Stimulated activated CD4-positive, alpha-beta T cell treated with anti-CD3 and anti-CD28 coated beads, Interleukin-1b, Interleukin-23, amount 100 ng/mL, for 4 hours (primary cell): ENCODE measurements at places on chromosomes 2 and 18.

DNA sequence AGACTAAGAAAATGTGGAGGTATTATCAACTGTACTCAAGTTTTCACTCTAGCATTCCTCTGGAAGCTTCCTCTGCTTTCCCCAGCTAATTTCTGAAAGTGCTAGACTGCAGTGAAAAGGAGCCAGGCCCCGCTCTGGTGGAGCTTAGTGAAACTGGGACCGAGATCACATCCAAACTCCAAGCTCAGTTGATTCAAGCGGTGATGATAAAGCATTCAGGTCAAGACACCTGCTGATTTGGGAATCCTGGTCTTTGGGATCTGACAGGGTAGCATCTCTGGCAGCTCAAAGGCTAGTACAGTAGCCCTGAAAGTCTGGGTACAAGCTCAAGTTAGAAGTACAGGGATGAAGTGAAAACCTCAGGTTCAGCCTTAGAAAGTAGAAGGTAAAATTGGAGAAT is 120.2 kb upstream of the CRIM1 start:
- no peak for DNase-seq

- DNase-seq, result no peak
Measured at GRCh38 chr18:78713069-78713468, 266.5 kb upstream of the SALL3 start.

- no peak for DNase-seq
Measured at GRCh38 chr2:85702172-85702571, 8.0 kb downstream of the GNLY start.

GRCh38 chr2:206801418-206802189 is 36.2 kb downstream of the FASTKD2 start:
- DNase-seq, result no peak

DNA sequence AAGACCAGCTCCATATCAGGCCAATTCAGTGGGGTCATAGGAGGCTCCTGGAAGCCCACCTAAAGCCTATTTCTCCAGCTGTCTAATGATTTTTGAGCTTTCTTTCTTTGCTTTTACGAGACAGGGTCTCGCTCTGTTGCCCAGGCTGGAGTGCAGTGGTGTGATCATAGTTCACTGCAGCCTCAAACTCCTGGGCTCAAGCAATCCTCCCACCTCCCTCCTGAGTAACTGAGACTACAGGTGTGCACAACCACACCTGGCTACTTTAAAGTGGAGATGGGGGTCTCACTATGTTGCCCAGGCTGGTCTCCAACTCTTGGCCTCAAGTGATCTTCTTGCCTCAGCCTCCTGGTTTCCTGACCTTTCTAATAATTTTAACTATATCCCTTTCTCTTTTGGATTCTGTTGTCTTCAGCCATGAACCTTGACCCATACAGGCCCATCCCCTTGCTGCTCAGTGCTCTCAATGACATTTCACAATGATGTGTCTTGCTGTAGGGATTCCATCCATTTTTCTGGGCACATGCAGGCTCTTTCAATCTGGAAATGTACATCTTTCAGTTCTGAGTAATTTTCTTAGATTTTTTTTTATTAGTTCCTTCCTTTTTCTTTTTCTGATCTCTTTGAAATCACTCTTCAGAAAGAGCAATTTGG is 29.7 kb downstream of the GNLY start:
- no peak for DNase-seq

DNA sequence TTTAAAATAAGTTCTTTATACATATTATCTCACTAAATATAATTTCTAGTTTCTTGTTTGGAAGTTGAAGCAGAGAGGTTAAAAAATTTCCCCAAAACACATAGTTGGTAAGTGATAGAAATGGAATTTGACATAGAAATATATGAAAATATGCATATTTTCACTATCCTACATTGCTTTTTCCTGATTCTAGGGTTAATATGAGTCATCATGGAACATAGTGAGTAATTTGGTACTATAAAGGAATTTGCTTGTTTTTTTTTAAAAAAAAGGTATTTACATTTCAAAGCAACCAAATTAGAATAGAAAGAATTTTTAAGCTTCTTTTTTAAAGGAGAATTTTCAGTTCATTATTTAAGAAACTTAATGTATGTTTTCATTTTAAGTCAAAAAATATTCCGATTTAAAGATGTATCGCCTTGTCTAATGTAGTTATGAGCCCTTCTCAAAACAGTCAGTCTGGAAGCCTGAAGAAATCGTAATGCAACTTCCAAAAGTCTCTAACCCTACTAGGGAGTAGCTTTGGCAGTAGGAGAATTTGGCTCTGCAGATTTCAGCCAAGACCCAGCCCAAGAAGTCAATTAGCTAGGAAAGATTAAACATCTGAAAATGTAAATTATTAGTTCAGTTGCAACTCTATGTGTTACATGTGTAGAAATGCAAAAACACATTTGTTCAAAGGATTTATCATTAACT is 147.3 kb downstream of the RDH14 start:
- DNase-seq, result no peak

DNA sequence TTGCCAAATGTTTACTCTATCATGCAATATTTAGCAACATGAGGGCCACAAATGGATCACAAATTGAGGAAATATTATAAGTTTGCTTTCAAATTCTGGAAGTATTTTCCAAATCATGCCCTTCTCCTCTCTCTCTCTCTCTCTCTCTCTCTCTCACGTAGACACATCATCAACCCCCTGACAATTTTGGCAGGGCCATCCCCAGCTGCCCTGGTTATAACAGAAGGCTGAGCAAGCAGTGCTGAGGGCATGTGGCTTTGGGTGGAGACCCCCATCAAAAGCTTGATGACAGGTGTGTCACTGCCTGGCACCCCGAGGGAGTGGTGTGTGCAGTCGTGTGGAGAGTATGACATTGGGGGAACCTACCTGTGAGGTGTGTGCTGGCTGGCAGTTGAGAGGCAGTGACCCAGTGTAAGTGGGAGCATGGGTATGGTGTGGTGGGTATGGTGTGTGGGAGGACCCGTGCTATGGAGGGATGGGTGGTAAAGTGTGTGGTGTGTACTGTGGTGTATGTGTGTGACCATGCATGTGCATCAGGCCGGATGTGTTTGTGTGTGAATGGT is 224.5 kb downstream of the TTC32 start:
- DNase-seq, result no peak

DNA sequence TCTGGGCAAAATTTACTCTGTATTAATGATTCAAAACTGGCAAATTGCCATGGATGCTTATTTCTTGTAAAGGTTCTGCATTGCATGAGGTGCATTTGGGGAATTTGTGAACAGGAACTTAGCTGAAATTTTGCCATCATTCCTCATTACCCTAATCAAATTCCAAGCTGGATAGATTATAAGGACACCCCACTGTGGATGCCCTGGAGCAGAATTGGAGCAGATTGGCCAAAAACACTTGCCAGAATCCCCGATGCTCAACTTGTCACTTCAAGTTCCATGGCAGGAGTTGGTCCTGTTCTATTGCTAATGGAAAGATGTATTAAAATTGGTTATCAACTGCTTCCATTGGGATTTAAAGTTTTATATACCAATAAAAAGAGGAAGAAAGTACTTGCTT is 237.9 kb downstream of the CCDC102B start:
- DNase-seq, result no peak

DNA sequence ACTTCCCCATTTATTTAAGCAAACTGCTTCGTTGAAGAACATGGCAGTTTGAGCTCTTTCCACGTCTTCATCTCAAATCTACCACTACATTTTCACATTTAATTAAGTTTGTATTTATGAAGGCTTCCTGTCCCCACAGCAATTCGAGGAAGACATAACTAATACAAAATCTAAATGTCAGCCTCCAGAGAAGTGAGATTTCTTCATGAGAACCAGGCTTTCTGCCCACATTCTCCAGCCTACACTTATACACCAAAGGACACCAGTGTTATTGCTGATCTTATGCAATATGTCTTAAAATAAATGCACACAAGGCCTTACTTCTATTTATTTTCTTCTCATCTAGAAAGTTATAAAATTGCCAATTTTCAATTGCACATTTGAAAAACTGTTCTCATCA is 1209.3 kb upstream of the FAM98A start:
- no peak for DNase-seq

DNA sequence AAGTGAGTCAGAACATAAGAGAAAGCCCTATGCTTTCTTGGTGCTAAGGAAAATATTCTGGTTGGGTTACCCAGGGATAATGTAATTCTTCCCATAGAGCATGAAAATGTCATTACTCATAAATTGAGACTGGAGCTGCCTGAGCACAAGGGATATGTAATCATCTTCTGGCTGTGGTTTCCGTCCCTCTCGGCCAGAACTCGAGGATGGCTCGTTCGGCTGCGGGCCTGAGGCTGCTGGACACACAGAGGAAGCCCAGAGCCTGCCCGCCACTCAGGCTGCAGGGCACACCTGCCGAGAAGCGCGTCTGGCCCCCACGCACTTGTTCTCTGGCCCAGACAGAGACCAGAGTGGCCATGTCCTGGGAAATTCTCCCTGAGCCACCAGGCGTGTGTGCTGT is 104.9 kb downstream of the ASAP2 start:
- no peak for DNase-seq

DNA sequence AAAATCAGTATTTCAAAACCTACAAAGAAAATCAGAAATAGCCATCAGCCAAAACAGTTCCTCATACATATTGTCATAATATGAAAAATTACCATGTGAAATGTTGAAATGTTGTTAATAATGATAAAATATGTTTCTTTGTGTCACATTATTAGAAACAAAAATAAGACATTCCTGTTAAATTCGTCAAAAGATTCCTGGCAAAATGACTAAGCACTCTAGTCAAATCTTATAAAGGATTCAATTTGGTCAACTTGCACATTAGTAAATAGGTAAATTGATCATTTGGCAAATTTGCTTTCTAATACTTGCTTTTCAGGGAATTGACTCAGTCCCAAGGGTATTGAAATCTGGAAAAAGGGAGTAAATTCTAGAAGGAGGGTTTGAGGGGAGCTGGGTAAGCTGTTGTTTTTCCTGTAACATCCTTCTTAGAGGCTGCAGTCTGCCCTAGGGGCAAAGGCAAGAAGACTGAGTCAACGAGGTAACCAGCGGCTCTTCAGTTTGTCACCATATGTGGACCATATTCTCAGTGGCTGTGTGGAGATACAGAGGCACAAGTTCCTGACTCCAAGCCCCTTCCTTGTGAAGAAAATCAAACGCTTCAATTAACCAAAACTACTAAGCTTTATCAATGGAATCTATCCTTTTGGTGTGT is 482.3 kb downstream of the TNS1 start:
- DNase-seq, result no peak

- DNase-seq, result no peak
Measured at GRCh38 chr2:201768918-201769317, 11.8 kb downstream of the ALS2 start.

GRCh38 chr2:14235667-14236066 is 396.9 kb upstream of the LRATD1 start:
- no peak for DNase-seq

GRCh38 chr2:32522770-32523169 is 105.1 kb upstream of the TTC27 start:
- no peak for DNase-seq

DNA sequence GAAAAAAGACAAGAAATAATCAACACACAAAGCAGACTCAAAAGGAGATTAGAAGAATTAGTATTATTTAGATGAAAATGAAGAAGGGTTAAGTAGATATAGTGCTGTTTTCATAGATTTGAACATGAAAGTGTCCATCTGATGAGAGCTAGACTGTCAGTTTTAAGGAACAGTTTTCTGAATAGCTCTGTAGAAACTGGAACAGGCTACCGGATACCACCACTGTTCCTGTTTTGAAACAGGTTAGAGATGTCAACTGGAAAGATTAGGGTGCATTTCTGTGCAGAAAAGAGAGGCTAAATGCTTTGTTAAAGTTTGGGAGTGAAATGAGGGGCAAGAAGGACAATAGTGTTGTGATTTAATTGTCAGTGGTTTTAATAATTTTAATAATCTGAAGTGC is 908.8 kb downstream of the CNTNAP5 start:
- no peak for DNase-seq

GRCh38 chr2:51289045-51289444 is 257.1 kb upstream of the NRXN1 start:
- no peak for DNase-seq

- DNase-seq, result no peak
Measured at GRCh38 chr2:155662224-155662623, 670.3 kb downstream of the NR4A2 start.

DNA sequence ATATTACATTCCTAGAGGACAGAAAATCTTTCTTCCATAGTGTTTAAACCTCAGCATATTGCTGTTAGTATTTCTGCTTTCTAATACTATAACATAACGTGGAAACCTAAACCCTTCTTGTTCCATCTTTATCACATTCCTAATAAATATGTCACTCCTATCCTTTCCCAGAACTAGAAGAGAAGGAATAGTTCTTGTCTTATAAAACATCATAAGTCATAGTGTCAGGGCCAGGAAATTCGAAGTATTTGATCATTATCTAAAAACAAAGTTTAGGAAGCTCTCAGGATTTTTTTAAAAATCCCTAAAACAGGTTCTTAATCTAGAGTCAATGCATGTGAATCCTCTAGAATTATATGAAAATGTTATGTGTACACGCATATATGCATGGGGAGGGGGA is 2.0 kb downstream of the NHEJ1 start:
- DNase-seq, result no peak

- no peak for DNase-seq
Measured at GRCh38 chr2:52402128-52402527, 1365.5 kb upstream of the CHAC2 start.

DNA sequence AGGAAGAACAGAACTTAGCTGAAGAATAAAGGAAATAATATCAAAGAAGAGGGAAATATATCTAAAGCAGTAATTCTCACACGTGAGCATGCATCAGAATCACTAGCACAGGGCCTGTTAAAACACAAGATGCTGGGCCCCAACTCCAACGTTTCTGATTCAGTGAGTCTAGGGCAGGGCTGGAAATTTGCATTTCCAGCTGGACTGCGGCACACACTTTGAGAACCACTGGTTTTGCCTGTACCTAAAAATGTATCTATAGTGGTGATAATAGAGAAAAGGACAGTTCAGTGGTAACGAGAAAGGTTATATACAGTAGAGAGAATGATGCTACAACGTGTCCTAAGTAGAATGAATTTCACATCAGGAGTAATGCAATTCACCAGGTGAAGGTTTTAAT is 11.2 kb downstream of the REV1 start:
- DNase-seq, result no peak

GRCh38 chr2:189116087-189116486 is 63.5 kb downstream of the COL5A2 start:
- no peak for DNase-seq

- DNase-seq, result no peak
Measured at GRCh38 chr2:119431155-119431975, at the start of gene TMEM37. Gene TMEM37, plus strand, starts transcription at chr2:119431854. Its CDS starts 50 bp downstream, at chr2:119431904.

DNA sequence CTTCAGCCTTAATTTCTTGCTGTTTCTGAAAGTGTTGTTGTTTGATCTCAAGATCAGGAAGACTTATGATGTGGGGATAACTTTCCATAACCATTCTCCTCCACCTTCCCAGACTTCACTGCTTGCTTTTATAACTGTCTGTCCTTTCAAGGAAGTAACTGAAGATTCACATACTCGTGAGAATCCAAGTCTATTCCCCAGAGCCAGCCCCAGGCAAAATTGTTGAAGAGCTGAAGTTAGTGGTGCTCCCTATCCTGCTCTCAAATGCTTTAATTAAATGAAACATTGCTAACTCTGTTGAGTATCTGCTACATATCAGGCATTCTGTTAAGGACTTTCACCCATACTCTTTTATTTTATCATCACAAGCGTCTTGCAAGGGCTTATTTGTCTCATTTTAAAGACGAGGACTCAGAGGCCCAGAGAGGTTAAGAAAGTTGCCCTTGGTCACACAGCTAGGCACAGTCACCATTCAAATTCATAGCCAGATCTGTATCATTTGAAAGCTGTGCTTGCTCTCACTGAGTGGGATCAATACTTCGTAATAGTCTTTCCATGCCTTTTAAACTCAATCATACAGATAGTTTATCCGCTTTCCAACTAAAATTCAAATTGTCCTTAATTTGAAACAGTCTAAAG is 189.8 kb upstream of the TCF4 start:
- DNase-seq, result no peak

- no peak for DNase-seq
Measured at GRCh38 chr2:58419983-58420382, 178.9 kb upstream of the FANCL start.
